ENCODE measurements at places on chromosomes 7 and 10.

GRCh38 chr10:60757420-60757895, 20.8 kb upstream of the CDK1 start:
- DNase-seq: no peak

- DNase-seq: no peak
These were observed 37.6 kb downstream of the ANK3 start for GRCh38 chr10:60352105-60352504.

GRCh38 chr10:122435212-122435827, 19.1 kb upstream of the ARMS2 start:
- DNase-seq: peak; percentile 34

DNA sequence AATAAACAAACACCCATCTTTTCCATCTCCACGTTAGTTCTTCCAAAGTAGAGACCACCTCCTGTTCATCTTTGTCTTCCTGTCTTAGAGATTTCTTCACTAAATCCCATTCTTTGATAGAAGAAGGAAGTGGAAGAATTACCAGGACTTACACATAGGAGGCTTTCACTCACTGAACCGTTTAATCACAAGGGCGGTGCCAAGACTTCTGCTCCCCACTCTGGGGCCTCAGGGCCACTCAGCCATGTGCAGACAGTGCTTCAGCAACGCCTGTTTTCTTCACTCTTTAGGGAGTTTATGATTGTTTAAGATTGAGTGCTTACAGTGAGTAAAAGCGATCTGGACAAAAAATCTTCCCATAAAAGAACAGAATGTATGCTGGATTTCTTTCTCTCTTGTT, 63.9 kb upstream of the SORCS3 start:
- no peak for DNase-seq

DNA sequence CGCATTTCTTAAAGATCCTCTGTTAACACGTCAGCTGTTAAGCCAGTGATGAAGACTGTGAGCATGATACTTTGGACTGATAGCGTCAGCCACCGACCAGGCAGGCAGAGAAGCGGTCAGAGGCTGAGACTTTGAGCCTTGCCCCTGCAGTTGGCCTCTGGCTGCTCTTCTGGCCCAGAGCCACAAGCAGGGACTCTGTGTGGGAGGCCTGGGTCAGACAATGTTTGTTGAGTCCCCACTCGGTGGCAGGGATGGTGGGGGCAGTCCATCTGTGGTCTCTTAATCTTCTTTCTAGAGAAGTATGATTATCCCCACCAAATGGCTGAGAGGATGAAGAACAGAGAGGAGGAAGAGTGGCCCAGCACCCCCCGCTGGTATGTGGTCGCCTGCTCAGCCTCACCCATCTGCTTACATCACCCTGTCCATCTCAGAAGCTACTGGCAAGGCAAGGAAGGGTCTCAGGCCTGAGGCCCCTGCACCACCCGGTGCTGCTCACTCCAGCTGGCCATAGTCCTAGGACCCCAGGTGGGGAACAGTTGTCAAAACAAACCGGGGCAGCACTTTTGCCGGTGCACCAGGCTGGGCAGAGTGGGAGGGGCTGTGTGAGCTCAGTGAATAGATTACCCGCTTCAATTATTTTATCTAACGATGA, 202.9 kb downstream of the GRID1 start:
- no peak for DNase-seq

GRCh38 chr7:7895754-7896153, 72.8 kb upstream of the GLCCI1 start:
- DNase-seq: no peak

GRCh38 chr10:8456386-8456785, 401.9 kb downstream of the GATA3 start:
- DNase-seq: no peak

GRCh38 chr7:44132039-44132438, 8.7 kb upstream of the POLD2 start:
- DNase-seq: no peak

DNA sequence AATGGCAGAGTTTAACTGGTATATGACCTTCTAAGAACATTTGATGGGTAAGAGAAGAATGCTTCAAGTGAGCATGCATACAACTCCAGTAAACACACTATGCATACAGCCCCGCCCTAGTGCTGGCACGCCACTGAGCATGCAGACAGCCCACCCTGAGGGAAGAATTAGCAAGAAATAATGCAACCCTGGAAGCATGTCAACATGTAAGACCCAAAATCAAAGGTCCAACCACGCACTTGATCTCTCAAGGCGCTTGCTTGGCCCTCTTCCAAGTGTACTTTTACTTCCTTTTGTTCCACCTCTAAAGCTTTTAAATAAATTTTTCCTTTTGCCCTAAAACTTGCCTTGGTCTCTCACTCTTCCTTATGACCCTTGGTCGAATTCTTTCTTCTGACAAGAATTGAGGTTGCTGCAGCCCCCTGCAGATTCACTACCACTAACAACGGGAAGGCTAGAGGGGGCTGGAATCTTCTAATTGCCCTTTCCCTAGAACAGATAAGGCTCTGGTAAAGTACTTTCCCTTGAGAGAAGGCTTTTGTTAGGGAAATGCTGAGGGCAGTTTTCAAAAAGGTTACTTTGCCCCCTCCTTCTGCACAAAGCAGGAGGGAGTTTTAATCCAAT, 3.4 kb downstream of the FAM24B start:
- no peak for DNase-seq

- DNase-seq: peak; percentile 69
These were observed 3.5 kb upstream of the CFAP58 start for GRCh38 chr10:104350127-104350635.

DNA sequence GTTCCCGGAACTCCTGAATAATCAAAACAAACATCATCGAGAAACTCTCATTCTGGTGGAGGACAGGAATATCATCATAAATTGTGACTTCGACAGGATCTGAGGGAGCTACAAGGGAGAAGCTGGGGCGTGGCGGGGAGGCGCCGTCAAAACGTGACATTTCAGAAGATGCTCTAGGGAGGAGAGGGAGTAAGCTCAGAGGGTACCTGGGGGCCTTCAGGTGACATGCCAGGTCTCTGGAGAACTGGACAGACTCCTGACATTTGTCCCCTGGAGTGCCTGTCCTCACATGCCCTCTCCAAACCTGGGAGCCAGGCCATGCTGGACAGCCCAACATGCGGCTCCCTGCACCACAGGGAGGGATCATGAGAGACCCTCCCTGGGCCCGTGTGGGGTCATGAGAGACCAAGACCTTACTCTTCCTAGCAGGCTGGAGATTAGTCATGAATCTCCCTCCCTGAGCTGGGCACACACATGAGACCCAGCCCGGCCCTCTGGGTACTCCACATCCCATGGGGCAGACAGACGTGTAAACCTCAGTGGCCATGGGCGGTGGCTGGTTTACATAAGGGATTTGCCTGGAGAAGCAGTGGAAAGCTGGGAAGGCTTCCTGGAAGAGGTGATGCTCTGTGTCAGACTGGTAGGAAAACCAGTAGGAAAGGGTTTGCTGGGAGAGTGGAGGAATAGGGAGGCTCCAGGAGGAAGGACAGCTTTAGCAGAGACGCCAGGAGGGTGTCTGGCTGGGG, 81.0 kb downstream of the MYL10 start:
- no peak for DNase-seq

- no peak for DNase-seq
These were observed 170.2 kb upstream of the MKI67 start for GRCh38 chr10:128296253-128297007.

DNA sequence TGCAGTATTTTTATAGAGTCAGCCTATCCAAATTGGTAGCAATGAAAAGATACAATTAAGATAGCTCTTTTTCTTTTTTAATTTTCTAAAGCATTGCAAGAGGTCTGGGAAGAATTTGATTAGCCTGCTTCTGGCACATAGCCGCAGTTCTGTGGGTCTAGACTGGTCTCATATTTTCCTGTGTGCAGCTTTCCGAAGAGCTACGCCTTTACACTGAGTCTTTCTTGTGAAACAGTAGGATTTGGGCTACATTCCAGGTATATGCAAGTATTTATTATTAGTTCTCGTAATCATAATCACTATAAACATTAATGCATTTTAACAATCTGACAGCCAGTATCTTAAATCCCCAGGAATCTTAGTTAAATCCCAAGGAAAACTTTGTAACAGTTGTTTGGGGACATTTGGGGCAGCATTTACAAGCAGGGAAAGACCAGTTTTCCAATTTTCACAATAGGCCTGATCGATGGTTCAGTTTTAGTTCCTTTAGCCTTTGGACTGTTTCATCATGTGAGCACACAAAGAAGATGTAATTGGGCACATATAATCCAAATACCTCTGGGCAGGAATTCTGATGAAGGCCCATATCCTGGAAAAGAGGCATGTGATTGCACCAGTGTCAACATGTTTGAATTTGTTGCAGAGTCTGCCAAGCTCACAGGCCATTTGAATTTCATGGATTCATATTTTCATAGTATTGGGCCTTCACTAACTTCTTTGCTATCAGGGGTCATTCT, 287.3 kb downstream of the INHBA start:
- DNase-seq: no peak

DNA sequence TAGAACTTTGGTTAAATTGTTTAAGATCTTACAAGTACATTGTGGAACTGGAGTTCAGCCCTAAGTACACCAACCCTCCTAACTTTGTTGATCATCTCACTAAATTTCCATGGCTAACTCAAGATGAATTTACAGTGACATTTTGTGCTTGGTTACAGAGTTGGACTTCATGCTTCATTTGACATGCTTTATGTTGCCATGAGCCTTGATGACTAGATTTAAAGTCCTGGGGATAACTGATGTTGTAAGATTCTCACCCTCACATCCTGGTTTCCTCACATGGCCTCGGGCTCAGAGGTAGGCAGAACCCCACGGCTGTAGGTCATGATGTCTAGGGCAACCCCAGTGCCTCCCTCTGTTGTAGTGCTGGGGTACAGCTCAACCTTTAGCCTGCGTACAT, 397.2 kb upstream of the IGFBP3 start:
- DNase-seq: no peak

DNA sequence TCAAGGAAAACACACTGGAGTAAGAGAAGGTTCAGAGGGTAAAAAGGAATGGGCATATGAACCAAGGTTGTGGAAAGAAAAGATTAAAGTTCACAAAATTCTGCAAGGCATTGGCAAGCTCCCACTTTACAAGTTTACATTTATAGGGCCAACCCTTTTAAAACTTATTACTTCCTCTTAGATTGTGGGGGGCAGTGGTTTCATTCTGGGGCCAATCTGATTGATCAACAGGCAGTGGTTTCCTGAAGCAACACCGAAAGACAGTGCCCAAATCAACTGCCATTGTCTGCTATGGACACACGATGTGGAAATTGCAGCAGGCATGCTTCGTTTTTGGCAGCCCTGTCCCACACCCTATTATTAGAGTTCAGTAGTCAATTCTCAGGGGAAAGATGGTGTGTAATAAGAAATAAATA, 154.0 kb downstream of the SGMS1 start:
- peak; percentile 88 for DNase-seq

DNA sequence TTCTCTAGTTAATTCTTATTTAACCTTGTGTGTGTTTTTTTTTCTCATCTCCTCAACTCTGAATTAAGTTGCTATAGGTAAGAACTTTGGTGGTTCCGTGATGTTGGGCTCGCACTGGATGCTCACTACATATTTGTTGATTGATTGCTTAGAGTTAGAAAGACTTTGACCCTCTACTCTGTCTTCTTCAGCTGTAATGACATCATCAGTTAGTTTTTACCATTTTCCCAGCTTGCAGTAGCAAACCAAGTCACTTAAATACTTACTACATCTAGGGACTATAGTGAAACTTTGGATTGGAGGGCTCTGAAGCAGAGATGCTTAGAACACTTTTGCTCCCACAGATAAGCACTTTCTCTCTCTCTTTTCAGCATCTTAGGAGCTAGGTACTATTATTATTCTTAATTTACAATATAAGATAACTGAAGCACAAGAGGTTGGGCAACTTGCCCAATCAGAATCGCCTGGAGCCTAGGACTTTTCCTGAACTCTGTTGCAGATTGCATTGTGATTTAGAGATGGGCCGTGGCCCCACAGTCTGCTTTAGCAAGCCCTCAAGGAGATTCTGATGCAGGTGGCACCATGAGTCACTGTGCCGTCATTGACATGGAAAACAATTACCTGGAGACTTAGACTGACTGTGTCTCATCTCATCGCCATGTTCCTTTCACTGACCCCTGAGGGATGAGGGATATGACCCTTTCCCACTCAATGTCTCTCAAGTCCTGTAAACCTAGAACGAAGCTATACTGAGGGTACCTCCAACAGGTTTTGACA, 471.9 kb upstream of the PODXL start:
- DNase-seq: no peak

DNA sequence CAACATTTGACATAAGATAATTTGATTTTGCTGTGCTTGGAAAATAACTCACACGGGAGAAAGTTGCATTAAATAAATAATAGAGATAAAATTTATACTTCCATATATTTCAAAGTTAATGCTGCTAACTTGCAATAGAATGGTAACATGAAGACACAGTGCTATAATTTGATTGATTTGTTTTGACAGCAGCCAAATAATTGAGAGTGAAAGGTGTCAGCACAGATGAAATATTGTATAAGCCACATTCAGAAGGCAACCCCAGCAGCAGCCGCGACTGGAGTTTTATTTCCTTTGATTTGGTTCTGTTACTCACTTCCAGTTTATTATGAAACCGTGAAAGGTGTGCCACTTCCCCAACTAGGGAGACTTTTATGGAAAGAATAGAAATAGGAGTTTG, 242.2 kb downstream of the POU6F2 start:
- no peak for DNase-seq

- DNase-seq: peak; percentile 98
These were observed 26.4 kb upstream of the SRGN start for GRCh38 chr10:69061305-69062161.

- DNase-seq: no peak
These were observed 182.8 kb downstream of the ZWINT start for GRCh38 chr10:56178210-56178609.

GRCh38 chr10:110864662-110865140, 7.0 kb upstream of the PDCD4 start:
- DNase-seq: peak; percentile 71

DNA sequence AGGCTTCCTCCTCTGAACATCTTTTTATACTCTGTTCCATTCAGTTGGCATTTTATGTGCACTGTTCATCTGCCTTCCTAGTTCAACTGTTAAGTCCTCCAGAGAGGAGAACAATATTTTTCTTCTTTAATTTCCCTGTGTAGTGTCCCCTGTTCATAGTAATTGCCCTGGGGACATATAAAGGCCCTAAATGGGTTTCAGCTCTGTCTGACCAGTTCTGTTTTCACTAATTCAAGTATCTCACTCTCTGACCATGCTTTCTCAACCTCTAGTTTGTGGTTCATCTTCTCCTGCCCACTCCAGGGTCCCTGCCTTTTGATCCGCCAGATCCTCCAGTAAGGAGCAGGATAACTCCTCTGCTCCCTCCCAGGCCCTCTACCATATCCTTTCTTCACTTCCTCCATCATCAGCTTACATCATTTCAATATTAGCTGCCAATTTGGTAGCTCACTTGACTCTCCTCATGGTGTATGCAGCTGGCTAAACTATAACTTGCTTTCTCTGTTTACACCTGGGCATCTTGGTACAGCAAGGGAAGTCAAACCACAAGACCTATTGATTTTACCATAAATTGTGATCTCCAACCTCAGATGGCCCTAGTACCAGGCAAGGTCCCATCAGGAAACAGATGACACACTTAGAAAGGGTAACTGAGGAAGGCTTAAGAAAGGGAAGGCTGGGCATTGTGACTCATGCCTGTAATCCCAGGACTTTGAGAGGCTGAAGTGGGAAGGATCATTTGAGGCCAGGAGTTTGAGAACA, 17.7 kb upstream of the C10orf67 start:
- DNase-seq: no peak
